Prostate gland (tissue), 2 donors: ENCODE measurements at places on chromosomes 7 and 10.

DNA sequence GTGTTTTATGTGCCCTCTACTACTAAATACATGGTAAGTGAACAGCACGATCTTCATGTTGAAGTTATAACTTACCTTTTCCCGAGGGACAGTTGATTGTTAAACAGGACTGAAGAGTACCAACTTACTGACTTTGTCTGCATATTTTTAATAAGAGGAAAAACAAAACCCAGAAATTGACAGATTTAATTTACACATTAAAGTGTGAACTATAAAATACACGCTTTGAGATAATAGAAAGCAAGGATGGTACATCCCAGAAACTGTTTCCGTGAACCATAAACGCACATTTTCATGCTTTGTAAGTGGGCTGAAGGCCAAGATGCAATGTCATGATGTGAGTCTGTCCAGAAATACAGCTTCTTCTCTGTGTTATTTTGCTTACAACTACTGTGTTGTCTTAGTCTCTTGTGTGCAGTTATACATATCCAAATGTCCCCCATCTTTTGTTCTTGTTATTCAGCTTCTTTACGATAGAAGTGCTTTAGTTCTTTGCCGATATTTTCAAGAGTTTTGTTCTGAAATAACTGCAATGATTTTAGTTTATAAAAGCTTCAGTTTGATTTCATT lies 190.1 kb downstream of the MLLT10 start:
- no peak for DNase-seq

GRCh38 chr7:29453021-29453420 lies 110.6 kb upstream of the PRR15 start:
- DNase-seq = no peak

GRCh38 chr10:9096288-9096687 lies 1041.8 kb downstream of the GATA3 start:
- no peak for DNase-seq

DNA sequence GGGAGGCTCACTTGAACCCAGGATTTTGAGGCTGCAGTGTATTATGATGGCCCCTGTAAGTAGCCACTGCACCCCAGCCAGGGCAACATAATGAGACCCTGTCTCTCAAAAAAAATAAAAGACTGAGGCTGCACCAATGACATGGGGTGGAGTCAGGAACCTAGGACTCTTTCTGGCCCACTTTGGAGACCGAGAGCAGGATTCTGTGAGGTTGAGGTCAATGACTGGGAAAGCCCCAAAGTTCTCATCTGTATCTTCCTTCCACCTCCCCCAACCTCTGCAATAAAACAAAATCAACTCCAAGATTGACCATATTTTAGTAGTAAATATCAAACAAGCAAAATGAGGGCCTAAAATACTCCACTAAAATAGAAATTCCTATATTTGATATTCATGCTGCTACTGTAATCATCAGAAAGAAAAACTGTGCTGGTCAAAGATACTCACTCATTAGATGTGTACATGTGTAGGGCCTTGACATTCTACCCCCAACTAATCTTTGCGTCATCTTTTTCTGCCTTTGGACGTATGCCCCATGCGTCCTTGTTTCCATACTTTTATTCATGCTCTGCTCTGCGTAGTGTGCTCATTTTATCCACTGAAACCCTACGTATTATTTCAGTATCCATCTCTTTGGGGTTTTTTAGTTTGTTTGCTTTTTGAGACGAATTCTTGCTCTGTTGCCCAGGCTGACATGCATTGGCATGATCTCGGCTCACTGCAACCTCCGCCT lies 23.8 kb downstream of the WBP1L start:
- no peak for DNase-seq

- no peak for DNase-seq
Observed at GRCh38 chr7:142606081-142606480, 143.2 kb upstream of the PRSS1 start.

DNA sequence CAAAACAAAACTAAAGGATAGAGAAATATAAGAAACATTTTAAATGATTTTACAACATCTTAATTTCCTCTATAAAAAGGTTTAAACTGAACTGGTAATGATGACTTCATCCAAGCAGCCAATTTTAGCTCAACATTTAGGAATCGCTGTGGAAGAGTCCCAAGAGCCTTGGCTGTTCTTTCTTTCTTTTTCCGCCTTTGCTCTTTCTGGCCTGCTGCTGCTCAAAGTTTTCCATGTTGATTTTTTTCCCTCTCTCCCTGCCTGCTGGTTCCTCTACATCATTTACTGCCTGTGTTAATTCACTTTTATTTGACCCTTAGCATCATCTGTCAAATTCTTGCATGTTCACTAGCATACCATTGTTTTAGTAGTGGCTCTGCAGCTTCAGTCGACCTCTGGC lies 146.9 kb downstream of the EVX1 start:
- DNase-seq = no peak
